Neuronal stem cell (in vitro differentiated cells): ENCODE measurements at places on chromosomes 13 and 19.

GRCh38 chr19:8512115-8512967 lies 1.6 kb downstream of the ZNF414 start:
- no peak for DNase-seq
- H3K4me3 ChIP-seq: no peak overlapping the region
- no peak overlapping the region for H3K27ac ChIP-seq
- peaks cover 5% of the 10 kb centered on the region for H3K36me3 ChIP-seq

DNA sequence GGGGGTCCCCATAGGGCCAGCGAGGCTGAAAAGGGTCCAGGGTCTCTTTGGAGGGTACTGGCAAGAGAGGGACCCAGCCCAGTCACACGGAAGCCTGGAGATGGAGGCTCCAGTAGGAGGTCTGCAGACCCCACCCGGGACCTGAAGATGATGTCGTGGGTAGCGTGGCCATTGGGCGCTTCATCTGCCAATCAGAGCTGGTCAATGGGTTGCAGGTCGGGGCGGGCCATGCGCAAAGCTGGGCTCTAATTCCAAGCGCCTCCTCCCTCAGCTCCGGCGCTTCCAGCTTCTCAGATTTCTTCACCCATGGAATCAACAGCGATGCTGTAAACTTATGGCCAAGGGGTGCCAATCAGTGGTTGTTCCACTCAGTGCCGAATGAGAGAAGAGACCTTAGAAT lies 10.9 kb downstream of the SIGLEC12 start:
- no peak overlapping the region for H3K27ac ChIP-seq
- no peak for DNase-seq
- no peaks in the 10 kb centered on the region for H3K27me3 ChIP-seq
- H3K4me3 ChIP-seq: no peak overlapping the region

GRCh38 chr13:71704656-71705055 lies 162.3 kb downstream of the DACH1 start:
- H3K4me1 ChIP-seq: no peaks in the 10 kb centered on the region
- no peaks in the 10 kb centered on the region for H3K27me3 ChIP-seq
- H3K27ac ChIP-seq: no peak overlapping the region

GRCh38 chr13:59477011-59477410 lies 686.7 kb downstream of the DIAPH3 start:
- H3K4me3 ChIP-seq: no peak overlapping the region
- H3K36me3 ChIP-seq: no peaks in the 10 kb centered on the region
- H3K27ac ChIP-seq: no peak overlapping the region
- H3K27me3 ChIP-seq: no peaks in the 10 kb centered on the region
- DNase-seq: no peak
